ENCODE measurements at places on chromosomes 1 and 21.

GRCh38 chr1:31759298-31760023 is 4.7 kb downstream of the ADGRB2 start:
- no peak for DNase-seq

DNA sequence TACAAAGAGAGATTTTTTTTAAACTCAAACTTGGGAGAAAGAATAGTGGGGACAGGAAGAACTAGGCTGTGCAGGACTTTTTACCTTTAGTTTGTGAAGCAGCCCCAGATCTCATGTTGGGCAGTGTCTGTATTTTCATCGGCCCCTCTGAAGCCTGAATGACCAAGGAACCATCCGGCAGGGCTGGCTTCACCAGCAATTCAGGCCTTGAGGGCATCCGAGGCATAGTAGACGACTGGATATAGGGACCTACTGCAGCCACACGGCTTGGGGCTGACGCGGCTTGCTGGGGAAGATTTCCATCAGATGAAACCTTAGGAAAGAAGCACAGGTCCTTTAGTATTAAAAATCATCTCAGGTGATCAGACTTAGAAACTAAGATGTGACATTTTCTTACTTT is 43.7 kb downstream of the TP53BP2 start:
- no peak for DNase-seq

GRCh38 chr1:237981223-237981622 is 90.5 kb upstream of the ZP4 start:
- DNase-seq = no peak

- no peak for DNase-seq
Measured at GRCh38 chr1:109398343-109399225, 866 bp upstream of the SORT1 start.

DNA sequence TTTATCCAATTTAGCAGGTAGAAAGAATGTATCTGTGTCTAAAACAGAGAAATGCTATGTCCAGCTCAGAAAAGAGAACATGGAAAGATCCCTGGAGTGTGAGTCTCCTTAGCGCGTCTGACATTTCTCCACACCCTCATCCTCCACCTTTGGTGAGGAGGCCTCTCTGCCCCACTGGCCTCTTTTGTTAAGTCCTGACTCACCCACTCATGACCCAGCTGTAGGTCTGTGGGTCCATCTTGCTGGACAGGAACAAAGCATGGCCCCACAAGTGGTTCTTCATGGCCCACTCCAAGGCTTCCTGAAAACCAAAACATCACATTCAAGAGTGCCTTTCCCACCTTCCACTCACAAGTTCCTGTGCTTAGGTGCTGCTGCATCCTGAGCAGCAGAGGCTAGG is 15.8 kb downstream of the SEC16B start:
- no peak for DNase-seq

DNA sequence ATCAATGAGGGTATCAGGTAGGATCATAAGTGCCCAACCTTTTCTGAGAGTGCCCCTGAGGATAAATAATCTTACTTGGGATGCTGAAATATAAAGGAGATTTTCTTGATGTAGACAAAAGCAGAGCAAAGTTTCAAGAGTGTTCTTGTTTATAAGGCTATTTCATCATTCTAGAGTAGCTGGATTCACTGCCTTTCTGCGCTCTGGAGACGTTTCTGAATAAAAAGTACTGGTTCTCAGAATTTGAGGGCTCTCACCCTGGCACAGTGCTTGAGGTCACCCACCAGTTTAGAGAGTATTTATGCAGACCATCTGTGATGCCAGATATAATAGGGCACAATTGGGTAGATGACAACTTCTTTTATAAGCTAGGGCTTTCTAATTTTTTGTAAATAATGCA is 103.3 kb downstream of the GDAP2 start:
- DNase-seq = peak; percentile 31

- DNase-seq = no peak
Measured at GRCh38 chr1:17597651-17598050, 58.2 kb downstream of the ARHGEF10L start.

All from fibroblast of pulmonary artery (primary cell).